Activated CD4-positive, alpha-beta memory T cell treated with anti-CD3 and anti-CD28 coated beads for 36 hours (primary cell): ENCODE measurements at places on chromosomes 1 and 21. TPM values are rescaled to one million over a fixed set of nuclear protein-coding genes. Genes with fewer than 3 reads are reported as not detected.

DNA sequence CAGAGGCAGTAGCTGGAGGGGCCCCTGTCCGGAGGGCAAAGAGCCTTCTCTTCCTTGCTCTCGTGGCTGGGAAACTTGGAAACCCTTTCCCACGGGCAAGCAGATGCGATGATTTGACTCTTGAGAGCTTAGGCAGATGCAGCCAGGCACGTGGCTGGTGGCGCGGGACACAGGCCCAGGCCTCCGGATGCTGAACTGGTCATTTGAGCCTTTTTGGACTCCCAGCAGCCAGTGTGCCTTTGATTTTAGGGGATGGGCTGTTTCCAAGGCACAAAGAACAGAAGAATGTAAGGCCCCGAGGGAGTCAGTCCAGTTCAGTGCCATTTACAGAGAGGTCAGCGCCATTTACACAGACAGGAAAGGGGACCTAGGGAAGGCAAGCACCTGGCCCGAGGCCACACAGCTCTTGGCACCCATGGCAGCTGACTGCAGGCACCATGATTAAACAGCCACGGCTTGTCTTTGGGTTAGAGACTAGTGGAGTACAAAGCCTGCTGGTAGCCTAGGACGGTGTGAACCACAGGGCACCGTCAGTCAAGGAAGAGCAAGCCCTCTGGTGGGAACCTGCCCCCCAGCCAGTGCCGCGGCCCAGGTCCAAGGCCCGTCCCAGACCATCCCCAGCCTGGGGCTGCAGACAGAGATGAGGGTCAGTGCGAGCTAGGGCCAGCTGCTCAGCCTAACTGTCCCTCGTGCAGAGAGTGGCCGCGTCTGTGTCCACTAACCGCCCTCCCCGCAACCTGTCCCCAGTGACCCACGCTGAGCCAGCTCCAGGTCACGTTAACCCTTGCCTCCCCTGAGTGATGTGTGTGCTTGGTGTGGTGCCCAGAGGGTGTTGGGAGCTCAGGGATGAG, 20.4 kb upstream of the CCDC27 start:
- no peaks in the 10 kb centered on the region for H3K4me1 ChIP-seq
- H3K36me3 ChIP-seq = peaks cover 4% of the 10 kb centered on the region
- H3K27me3 ChIP-seq = peaks cover 4% of the 10 kb centered on the region
- DNase-seq = no peak
- no peak overlapping the region for H3K27ac ChIP-seq

DNA sequence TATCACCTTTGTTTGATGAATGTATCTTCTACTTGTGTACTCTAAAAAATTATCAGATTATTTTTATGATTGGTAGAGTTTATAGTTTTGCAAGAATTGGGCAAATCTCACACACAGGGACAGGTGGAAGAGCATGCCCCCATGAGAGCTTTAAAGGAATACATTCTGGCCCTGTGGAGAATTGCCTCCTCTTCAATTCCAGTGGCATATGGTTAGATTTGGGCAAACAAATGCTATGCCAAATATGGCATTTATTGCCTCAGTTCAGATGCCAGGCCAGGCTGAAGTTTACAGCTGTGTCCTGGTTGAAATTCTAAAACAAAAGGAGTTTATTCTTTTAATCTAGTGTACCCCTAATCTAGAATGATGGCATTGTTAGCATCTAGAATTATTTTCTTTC, 162.4 kb upstream of the CACYBP start:
- H3K27ac ChIP-seq = no peak overlapping the region
- H3K27me3 ChIP-seq = no peaks in the 10 kb centered on the region
- no peak overlapping the region for H3K4me3 ChIP-seq
- peaks cover 9% of the 10 kb centered on the region for H3K4me1 ChIP-seq

SLC35F3 gene
- 0.59 TPM for total RNA-seq

- no peak overlapping the region for H3K27ac ChIP-seq
- H3K4me3 ChIP-seq = no peak overlapping the region
- no peak for DNase-seq
- H3K36me3 ChIP-seq = no peaks in the 10 kb centered on the region
Measured at GRCh38 chr1:202217516-202217915, 23.9 kb downstream of the LGR6 start.

DNA sequence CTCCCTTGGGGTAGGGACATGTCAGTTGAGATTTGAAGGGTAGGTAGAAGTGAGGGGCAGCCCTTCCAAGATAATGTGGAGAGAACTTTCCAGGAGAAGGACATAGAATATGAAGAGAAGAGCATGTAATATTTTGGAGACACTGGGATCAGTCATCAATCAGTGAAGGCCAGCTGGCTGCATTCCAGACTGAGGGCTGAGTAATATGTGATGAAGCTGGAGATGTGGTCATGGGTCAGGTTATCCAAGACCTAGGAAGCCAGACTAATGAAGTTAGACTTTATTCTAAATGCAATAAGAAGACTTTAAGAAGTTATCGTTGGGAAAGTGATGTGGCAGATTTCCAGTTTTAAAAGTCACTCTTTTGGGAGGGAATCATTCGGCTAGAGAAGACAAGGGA, 262.0 kb downstream of the HMCN1 start:
- no peaks in the 10 kb centered on the region for H3K27me3 ChIP-seq
- H3K4me3 ChIP-seq = no peak overlapping the region
- H3K4me1 ChIP-seq = no peaks in the 10 kb centered on the region
- no peaks in the 10 kb centered on the region for H3K36me3 ChIP-seq
- no peak overlapping the region for H3K27ac ChIP-seq
- no peak for DNase-seq
